ENCODE measurements at places on chromosomes 3 and 15.

- no peak for DNase-seq
Measured at GRCh38 chr15:81072551-81072950, 61.5 kb upstream of the CFAP161 start.

GRCh38 chr15:80890341-80891005 is 99.1 kb downstream of the MESD start:
- DNase-seq, result no peak

- no peak for DNase-seq
Measured at GRCh38 chr3:47578691-47579632, at the start of gene CSPG5. CSPG5 (minus strand) TSS chr3:47578865; CDS start chr3:47578693, 172 bp downstream.

- DNase-seq, result no peak
Measured at GRCh38 chr15:43383070-43383469, 12.2 kb downstream of the TUBGCP4 start.

GRCh38 chr3:4850928-4851265 is 128.3 kb upstream of the BHLHE40 start:
- no peak for DNase-seq

DNA sequence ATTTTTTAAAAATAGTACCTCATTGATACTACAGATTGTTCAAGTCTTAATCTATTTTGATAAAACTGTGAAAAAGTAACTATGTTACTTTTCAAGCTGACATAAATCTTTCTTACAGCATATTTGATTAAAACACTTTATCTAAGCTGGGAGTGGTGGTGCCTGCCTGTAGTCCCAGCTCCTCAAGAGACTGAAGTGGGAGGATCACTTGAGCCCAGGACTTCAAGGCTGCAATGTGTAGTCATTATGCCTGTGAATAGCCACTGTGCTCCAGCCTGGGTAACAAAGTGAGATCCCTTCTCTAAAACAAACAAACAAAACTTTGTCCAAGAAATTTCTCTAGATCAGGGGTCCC is 59.6 kb upstream of the NEDD4 start:
- no peak for DNase-seq

GRCh38 chr15:69592954-69593353 is 140.3 kb downstream of the RPLP1 start:
- DNase-seq, result no peak

DNA sequence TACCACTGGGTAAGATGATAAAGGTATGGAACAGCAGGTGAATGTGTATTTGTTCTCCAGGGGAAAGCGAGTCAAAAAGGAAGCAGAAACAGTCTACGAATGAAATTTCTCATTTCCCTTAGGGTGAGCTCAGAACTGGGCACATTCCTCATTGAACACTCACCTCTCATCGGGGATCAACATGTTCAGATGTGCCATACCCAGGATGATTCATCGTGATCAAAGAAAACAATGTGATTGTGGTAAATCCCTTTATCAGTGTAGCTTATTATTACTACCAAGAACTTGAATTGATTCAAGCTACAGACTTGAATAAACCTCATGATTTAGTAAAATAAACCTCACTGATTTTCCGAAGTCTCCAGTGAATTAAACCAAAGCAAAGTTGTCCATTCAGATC is 72.1 kb downstream of the GJD2 start:
- no peak for DNase-seq

- DNase-seq, result no peak
Measured at GRCh38 chr15:31472636-31473384, 146.2 kb downstream of the KLF13 start.

DNA sequence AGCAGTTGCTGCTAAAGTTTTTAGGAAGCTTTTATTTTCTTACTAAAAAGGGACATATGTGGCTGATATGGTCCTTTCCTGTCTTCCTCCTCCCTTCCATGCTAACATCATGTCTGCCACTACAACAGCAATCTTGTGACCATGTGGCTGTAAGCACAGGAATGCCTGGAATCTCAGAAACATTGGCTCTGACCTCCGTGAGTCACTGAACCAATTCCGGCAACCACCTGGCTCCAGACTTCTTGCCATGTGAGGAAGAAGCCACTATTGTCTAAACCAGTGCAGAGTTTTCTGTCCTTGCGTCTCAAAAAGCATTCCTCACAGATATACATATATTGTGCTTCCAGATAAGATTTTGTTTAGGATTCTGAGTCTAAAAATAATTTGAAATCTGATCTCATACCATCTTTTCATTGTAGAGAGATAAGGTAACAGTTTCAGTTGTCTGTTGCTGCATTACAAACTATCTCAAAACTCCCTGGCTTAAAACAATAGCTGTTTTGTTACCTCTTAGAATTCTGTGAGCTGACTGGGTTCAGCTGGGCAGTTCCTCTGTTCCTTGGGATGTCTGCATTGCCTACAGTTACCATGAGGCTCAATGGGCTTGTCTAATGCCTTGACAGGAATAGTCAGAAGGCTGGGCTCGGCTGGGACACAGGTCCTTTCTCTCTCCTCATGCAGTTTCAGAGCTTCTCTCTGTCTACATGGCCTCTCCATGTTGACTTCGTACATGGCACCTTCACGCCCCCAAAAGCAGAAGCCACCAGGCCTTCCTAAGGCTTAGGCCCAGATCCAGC is 77.3 kb upstream of the MAGI1 start:
- no peak for DNase-seq

GRCh38 chr15:81296673-81297072 is 27.3 kb downstream of the STARD5 start:
- DNase-seq, result peak; percentile 42

DNA sequence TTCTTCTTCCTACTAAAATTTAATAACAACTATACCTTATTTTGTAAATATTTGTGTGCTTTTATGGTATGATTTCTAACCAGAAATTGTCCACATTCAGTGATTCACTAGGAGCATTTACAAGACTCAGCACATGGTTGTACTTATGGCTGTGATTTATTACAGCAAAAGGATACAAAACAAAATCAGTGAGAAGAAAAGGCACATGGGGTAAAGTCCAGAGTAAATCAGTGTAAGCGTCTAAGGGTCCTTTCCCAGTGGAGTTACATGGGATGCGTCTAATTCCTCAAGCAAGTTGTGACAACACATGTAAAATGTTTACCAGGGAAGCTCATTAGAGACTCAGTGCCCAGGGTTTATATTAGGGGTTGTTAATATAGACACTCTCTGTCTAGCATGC is 31.1 kb downstream of the RNF13 start:
- no peak for DNase-seq

- no peak for DNase-seq
Measured at GRCh38 chr15:81088470-81089013, 45.5 kb upstream of the CFAP161 start.

DNA sequence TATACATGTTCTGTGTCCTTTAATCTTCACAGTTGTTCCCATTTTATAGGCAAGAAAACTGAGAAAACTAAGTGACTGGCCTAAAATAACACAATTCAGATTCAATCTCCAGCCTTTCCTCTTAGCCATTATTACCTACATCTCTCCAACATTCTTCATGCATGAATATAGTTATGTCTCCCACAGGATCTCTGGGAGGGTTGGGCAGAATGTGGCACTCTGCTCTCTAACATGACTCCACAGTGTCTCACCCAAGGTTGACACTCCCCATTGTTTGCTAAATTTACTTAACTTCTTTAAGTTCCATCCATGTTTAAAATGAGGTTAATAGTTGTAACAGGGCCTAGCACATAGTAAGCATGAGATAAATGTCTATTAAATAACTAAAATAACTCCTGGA is 276.3 kb downstream of the ERC2 start:
- no peak for DNase-seq

DNA sequence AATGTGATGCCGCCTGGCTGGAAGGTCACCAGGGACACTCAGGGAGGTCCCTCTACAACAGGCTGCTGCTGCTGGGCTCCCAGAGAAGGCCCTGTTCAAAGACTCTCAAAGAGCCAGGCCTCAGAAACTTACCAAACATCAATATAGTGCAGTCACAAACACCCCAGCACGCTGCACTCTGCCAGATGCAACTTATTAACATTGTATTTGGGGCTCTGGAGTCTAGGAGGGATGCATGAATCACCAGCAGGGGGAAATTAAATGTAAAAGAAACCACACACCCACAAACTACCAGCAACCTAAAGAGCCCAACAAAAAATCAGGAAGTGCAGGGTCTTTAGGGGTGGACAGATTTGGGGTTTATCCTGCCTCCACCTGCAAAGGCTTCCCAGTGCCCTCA is 74.6 kb upstream of the SPATA12 start:
- DNase-seq, result no peak

GRCh38 chr3:101458387-101458786 is 54.6 kb downstream of the SENP7 start:
- DNase-seq, result no peak

GRCh38 chr3:156158656-156159295 is 38.4 kb downstream of the KCNAB1 start:
- no peak for DNase-seq

- no peak for DNase-seq
Measured at GRCh38 chr3:35946121-35946853, 307.0 kb downstream of the ARPP21 start.

- DNase-seq, result no peak
Measured at GRCh38 chr3:34248352-34248751, 449.9 kb downstream of the PDCD6IP start.

GRCh38 chr3:14448063-14448462 is 45.7 kb downstream of the SLC6A6 start:
- DNase-seq, result no peak

- DNase-seq, result no peak
Measured at GRCh38 chr3:5092018-5092417, 30.1 kb upstream of the ARL8B start.

Data from stimulated activated CD8-positive, alpha-beta memory T cell treated with anti-CD3 and anti-CD28 coated beads, Interleukin-7, amount 100 ng/mL, for 1 hour (primary cell).